ENCODE measurements at places on chromosomes 7 and 10.

DNA sequence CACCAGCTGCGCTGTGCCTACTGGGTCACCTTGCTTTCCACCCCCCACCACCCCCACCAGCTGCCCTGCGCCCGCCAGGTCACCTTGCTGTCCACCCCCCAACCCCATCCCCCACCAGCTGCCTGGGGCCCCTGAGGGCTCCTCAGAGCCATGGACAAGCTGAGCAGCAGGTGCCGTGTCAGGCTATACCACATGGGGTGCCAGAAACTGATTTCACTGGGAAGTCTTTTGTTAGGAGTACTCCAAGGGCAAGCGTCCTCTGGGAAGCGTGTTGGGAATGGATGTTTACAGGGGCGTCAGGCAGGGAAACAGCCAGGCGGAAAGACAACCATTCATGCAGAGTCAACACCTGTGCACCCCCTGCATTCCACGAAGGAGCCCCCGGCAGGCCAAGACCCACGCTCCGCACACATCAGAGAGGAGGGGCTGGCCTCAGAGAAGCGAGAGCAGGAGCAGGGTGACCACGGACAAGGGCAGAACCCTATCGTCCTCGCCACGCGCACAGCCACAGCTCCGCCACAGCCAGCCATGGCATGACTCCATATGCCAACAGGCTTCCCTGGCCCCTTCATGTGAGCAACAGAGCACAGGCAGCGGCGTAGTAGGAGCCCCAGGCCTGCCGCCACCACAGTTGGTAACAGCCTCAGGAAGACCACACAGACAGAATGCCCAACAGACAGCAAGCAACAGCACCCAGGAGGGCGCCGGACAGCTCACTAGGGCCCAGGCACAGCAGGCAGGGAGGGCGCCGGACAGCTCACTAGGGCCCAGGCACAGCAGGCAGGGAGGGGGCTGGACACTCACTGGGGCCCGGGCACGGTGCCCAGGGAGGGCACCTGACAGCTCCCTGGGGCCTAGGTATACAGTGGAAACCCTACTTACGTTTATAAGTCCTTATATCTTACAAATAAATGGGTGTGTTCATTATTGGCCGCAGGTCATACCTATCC is 180.8 kb downstream of the MAD1L1 start:
- DNase-seq: no peak

DNA sequence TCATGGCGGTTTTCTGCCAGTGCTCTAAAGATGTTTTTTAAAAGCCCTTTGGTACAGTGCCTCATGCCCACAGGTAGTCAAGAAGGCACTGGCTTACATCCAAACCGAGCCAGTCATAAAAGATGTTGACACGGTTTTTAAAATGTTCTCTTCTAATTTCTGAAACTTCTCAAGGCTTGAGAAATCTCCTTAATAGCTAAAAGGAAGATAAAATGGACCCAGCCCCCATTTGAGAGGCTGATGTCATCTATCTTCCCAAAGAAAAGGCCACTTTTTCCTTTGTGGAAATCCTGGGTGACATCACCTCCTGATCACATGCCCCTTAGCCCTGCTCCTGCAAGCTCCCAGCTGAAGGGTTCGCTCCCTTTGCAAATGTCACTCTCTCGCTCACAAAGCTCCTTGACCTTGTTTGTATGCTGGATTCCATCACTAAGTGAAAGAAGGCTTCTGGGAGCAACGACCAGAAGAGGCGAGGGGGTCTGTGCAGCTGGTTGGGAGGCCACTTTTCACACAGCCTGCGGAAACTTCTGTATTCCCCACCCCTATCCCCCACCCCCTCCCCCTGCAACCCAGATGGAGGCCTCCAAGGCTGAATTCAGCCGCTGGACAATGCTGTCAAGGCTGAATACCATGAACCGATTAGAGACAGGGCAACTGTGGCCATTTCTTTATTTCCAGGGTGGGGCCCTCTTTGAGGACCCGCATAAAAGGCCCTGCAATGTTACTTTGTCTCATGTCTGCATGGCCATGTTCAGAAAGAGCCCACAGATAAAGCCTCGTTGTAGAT is 122.8 kb downstream of the CUBN start:
- no peak for DNase-seq

GRCh38 chr7:44266526-44266925 is 58.9 kb downstream of the CAMK2B start:
- DNase-seq: no peak

GRCh38 chr10:6082496-6083395 is 6.1 kb upstream of the RBM17 start:
- no peak for DNase-seq

DNA sequence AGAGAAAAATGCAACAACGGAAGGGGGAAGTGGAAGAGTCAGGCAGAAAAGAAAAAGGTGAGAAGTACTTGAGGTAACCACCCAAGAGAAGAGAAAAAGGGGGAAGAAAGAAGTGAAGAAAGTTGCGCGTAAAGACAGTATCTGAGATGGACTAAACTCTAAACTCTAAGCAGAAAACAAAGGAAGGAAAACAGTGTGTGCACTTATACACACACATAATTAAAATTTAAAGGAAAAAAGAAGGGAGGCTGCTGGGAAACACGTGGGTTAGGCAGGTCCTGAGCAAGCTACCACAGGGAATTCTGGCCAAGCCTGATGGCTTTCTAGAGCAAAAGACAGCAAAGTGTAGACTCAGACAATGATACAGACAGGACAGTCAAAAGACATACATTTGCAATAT is 78.0 kb downstream of the UBE2H start:
- no peak for DNase-seq

DNA sequence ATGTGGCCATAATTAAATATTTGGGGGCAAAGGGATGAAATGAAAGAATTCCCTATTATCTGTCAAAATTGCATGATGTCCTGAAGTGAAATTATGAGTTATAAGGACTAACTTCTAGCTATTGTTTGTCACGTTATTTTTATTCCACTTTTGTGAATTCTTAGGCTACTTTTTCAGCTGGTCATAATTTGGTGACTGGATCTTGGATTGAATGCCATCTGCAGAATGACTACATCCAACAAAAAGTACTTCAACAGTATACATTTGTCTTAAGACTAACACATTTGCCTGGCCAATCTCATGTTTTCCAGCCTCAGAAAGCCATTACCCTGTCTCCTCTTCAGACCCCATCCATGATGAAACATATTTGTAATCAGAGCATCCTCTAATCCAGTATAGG is 48.1 kb upstream of the WNT16 start:
- no peak for DNase-seq

DNA sequence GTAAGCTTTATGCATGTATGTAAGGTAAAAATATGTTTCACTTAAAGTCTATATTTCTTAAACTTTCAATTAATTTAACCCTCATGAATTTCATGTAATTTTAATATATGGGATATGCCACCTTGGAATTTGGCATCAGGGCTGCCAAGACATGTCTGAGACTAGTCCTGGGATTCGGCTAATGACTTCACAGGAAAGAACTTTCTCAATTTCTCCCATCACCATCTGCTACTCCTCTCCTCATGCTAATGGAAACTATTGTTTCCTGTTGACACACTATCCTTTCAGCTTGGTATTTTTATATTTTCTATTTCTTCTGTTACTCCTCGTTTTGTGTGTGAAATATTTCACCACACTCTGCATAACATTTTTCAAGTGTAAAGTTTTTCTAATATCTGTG is 205.9 kb downstream of the ARL4A start:
- no peak for DNase-seq

- DNase-seq: no peak
Measured at GRCh38 chr7:118369987-118370386, 145.5 kb downstream of the ANKRD7 start.

GRCh38 chr10:112280205-112280921 is 2.8 kb upstream of the TECTB start:
- DNase-seq: peak; percentile 29

- DNase-seq: peak; percentile 52
Measured at GRCh38 chr10:103542764-103543616, 49.5 kb downstream of the NEURL1 start.

DNA sequence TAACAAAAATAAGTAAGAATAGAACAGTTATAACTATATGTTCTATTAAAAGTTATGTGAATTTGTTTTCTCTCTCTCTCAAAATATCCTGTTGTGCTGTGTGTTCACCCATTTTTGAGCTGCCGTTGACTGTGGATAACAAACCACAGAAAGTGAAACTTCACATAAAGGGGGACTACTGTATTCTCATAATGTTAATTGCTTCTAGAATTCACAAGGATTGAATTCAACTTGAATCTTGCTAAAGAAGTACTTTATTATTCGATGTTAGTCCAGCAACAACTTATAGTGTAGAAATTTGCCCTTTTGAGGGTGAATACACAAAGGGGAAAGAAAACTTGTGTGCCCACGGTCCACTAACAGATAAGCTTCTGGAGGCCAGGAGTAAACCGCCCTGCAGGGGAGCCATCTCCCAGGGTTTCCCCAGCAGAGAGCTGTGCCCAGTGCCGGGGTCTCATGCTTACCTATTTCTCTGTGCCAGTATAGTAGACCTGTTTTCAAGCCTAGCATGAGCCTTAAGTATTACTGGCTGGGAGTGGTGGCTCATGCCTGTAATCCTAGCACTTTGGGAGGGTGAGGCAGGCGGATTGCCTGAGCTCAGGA is 87.1 kb downstream of the KAT6B start:
- no peak for DNase-seq

- no peak for DNase-seq
Measured at GRCh38 chr10:133022776-133023100, 65.0 kb upstream of the ADGRA1 start.

DNA sequence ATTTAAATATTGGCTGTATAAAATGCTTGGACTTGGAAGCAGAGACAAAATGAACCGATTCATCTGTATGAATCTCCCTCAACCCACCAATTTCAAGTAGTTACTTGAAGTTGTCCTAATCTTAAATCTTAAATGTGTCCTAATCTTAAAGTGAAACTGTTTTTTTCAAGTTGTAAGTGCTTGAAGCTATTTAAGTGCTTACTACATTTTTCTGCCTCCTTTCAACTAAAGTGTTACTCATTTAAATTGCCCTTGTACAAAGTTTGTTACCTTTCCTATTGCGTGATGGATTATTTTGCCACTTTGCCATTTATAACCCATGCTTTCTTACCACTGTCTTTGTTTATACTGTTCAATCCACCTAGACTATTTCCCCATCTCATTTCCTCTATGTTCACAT is 2.8 kb downstream of the BCAP29 start:
- DNase-seq: no peak

GRCh38 chr7:157404845-157405481 is 68.2 kb downstream of the DNAJB6 start:
- DNase-seq: peak; percentile 89

DNA sequence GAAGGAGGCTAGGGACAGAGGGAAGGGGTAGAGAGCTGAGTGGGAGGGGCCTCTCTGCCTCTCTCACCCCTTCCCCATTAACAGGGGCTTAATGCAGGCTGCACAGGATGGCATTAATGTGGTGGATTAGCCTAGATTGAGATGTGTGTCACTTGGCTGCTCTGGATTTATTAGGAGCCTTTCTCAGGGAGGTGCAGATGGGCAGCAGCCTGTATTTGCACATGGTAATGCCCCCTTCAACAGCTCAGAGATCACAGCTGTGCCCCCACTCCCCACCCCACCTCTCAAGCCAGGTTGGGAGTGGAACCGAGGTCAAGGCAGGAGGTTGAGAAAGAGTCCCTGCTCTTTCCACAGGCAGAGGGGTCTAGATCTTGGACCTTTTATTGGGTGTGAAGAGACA is 7.3 kb downstream of the PITX3 start:
- DNase-seq: no peak

DNA sequence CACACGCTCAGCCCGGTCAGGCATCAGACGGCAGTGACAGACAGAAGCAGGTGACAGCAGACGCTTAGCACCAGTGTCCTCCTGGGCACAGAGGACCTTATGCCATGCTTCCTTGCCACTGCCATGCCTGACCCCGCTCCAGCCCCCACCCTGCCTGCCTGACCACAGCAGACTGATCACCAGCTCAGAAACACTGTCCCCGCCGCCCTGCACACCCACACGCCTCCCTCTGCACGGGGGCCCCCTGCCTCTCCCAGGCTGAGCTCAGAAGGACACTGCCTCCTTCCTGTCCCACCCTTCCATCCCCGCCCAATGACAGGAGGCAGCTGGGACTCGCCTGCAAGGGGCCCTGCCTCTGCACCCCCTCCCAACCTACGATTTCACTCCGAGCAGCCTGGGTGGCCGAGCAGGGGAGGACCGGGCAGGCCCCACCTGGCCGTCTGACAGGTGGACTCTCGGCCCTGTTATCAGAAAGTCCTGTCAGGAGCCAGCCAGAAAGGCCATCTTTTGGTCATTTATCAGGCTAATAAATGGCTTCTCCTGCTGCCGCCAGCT is 183.4 kb downstream of the ELFN1 start:
- DNase-seq: no peak

GRCh38 chr10:7424919-7425318 is 14.1 kb upstream of the SFMBT2 start:
- DNase-seq: no peak

GRCh38 chr7:139246905-139247304 is 15.9 kb downstream of the UBN2 start:
- DNase-seq: peak; percentile 92

- no peak for DNase-seq
Measured at GRCh38 chr7:117216436-117217069, 106.3 kb downstream of the WNT2 start.

- peak; percentile 52 for DNase-seq
Measured at GRCh38 chr7:123624527-123625183, 23.0 kb downstream of the ASB15 start.

DNA sequence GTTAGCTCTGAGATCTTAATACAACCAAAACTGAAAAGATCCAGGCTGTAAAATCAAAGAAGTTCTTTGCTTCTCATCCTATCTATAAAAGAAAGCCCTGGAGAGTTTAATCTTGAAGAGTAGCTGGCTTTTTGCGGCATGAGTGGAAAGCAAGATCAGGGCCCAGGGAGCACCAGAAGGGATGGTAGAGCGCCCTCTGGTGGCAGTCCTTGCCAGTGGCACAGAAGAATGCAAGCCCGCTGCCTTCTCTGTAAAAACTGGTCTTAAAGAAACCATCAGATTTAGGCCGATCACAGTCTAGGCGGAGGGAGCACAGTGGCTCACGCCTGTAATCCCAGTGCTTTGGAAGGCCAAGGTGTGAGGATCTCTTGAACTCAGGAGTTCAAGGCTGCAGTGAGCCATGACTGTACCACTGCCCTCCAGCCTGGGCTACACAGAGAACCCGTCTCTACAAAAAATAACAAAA is 35.6 kb downstream of the CPN1 start:
- peak; percentile 85 for DNase-seq

DNA sequence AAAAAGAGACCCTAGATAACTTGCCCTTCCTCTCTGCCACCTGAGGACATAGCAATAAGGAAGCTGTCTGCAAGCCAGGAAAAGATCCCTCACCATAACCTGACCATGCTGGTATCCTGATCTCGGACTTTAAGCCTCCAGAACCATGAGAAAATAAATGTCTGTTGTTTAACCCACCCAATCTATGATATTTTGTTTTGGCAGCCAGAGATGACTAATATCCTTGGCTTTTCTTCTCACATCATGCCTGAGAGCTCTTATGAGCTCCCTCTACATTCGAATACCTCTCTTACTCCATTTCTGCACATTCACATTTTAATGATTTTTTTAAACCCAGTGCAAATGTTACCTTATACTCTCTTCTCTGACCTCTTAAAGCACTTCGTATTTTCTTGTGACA is 214.0 kb upstream of the CHRM2 start:
- no peak for DNase-seq
